ENCODE measurements at places on chromosomes 11 and 22.

- DNase-seq: no peak
Observed at GRCh38 chr11:17603056-17603825, 56.2 kb downstream of the OTOG start.

DNA sequence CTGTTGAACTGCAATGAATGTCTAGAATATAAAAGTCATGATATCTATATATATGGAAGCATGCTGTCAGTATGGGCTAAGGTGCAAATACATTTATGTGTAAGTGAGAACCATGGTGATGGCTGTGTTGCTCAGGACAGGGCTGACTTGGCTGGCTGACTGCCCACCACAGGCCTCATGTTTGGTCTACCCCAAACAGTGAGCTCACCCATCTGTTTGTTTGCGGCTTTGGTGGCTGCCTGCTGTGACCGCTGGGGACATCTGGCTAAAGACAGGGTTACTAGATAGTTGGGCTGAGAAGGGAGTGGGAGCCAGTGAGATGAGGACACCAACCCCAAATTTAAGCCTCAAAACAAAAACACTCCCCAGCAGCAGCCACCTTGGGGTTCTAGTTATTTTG lies 6.3 kb downstream of the CD44 start:
- no peak for DNase-seq

GRCh38 chr11:104695065-104695463 lies 203.2 kb downstream of the CASP12 start:
- no peak for DNase-seq

DNA sequence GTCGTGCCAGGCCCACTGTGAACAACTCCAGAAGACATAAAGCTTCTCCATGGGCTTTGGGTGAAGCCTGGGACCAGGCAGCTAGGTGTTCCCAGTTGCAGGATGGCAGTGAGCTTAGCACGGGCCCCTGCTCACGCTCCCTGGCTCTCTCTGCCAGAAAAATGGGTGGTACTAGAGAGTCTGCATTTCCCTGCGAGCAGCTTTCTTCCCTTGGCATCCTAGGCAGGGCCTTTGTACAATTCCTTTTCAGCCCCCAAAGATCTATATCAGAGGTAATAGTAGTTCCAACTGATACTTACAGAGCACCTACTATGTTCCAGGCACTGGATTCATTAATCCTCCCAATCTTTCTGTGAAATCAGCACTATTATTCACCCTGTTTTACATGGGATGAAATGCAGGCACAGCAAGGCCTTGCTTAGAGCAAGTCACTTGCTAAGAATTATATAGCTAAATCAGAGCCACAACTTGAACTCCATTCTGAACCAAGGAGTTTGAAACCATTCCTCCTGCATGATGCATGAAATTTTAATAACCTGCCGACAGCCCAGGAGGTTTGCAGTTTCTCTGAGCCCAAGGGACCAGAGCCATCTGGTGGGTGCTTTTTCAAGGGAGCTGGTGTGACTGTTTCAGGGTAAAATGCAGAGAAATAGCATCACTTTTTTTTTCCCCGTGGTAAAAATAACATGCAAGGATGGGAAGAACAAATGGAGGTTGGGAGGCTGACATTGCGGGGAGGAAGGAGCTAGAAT lies 22.7 kb downstream of the NAV2 start:
- no peak for DNase-seq

DNA sequence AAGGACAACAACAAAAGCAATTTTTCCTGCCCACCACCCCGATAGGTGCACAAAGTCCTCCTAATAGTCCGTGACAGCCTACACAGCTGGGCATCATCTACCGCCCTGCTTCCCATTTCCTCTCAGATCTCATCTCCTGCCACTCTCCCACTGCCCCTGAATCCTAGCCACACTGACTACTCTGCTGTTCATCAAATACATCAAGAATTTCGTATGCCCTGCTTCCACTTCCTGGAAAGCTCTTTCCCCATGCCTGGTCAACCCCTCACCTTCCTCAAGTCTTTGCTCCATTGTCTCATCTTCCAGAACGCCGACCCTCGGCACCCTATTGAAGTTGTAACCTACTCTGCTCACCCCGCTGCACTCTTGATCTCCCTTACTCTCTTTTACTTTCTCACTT lies 320.1 kb downstream of the OPCML start:
- no peak for DNase-seq

All from progenitor cell of endocrine pancreas (in vitro differentiated cells).